Omental fat pad (tissue), 4 donors: ENCODE measurements at places on chromosomes 7 and 10.

DNA sequence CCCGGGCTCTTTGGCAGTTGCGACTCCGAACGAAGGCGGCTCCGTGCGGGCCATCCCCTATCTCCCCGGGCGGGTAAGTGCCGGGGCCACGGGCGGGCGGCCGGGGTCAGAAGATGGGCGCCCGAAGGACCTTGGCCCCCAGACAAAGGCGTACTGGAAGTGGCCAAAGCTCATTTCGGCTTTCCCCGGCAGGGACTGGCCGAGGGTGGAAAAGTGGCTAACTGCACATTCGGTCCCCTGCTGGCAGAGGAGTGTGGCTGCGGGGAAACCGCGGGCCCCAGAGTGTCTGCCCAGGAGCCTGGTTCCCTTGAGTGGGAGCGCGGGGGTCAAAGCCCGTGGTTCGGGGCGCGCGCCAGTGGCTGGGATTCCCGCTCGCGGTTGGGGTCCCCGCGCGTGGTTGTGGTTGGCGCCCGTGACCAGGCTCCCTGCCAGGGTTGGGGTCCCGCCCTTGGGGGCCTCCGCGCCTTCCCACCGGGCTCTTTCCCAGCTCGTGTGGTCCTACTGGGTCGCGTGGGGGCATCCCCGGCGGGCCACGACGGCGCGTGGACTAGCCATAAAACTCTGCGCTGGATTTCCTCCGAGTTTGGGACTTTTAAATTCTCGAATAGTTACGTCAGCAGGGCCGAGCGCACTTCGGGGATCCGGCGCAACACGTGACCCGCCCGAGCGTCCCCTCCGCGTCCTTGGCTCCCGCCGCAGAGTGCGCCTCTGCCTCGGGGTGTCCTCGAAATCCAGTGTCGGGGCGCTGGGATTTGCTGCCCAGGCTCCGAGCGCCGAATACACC, 124.4 kb downstream of the TACC2 start:
- DNase-seq = peak; percentile 26

DNA sequence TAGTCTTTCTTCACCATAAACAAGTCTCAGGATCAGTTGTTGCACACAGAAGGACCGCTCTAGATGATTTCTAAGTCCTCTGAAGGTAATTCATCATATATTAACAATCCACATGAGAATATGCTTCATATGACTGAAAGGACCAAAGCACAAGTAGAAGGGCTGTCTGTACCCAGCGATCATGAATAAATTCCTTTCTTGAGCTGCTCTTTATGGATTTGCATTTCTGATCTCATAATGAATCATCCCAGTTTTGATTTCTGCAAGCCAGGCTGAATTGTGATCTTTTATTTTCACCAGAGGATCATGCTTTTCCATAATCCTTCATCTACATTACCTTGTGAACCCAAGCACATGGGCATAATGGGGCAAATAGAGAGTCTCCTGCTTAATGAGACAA, 675.6 kb downstream of the MAGI2 start:
- DNase-seq = no peak

DNA sequence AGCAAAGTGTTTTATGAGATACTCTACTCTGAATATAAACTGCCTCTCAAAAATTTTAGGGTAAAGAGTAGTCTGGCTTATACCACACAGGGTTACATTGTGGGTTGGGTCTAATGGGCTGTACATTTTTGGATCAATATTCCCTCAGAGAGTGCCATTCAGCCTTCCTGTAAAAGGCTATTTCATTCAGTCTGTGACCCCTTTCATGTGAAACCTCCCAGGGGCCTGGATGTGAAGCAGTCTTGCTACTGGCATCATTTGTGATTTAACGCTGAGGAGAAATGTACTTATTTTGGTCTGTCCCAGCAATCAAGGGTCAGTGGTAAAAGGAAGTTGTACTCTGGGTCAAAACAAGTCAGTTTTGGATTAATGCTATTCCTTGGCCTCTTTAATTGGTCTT, 71.8 kb upstream of the PRKG1 start:
- DNase-seq = no peak

GRCh38 chr7:4724648-4725013, 42.5 kb downstream of the FOXK1 start:
- DNase-seq = no peak

GRCh38 chr10:71623098-71623985, 96.2 kb downstream of the C10orf105 start:
- no peak for DNase-seq

DNA sequence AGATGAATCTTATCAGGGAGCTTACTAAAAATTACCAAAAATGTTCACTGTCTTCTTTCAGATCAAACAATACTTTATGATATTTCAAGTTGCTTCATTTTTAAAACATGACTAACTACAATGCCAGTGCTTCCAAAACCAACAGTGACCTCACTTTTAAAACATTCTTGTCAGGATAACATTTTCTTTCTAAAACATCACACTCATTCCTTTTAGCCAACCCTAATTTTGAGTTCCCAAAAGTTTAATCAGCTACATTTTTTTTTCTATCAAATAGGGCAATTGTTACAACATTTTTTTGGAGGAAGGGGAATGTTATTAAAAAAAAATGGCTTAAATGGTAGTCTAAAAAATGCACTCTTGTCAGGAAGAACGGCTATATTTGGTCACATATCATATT, 37.3 kb downstream of the RTKN2 start:
- DNase-seq = no peak

DNA sequence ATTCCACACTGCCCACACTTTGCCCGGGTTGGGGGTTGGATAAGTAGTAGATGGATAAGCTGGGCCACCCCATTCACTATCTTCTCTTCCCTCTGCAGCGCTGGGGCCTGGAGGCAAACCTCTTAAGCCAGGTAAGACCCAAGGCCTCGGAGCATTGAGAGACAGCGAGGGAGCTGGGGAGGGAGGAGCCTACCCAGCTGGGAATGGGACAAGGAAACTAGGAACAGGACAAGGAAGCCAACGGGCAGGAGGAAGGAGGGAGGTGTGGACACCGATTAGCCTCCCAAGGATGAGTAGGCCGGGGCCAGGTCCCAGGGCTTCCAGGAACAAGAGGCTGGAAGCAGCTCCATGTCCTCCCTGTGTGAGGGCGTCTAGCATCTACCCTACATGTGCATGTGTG, 9.6 kb downstream of the ELN start:
- DNase-seq = no peak

DNA sequence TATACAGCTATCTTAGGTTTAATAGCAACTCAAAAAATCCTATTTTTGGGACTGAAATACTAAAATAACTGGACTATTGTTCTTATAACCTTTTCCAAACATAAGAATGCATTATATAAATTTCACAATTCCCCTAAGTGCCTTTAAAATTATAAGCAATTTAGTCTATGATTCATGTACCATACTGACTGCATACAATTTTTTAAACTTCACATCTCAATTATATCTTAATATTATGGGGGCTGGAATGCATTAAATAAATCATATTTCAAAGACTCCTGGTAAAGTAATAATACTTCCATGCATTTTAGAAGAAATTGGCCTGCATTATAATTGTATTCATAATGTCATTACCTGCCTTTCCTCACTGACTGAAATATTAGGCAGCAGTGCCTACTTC, 144.6 kb downstream of the CHCHD3 start:
- no peak for DNase-seq

DNA sequence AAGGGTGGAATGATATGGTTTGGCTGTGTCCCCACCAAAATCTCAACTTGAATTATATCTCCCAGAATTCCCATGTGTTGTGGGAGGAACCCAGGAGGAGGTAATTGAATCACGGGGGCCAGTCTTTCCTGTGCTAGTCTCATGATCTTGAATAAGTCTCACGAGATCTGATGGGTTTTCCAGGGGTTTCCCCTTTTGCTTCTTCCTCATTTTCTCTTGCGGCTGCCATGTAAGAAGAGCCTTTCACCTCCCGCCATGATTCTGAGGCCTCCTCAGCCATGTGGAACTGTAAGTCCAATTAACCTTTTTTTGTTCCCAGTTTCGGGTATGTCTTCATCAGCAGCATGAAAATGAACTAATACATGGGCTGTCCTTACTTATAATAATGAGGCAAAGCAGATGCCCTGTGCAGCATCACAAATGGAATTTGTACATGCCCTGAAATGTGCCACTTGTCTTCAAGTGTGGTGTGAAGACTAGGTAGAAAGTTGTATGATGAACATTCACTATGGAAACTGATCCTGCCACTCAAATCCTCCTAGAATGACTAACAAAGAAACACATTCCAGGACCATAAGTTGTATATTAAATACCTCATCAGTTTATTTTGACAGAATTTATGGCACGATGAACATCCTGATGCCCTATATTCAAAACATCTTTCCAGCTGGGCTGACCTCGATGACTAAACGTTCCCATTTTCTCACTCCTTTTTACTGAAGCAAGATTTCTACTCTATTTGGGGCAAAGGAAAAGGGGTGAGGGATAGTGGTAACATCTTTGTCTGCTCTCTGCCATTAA, 122.8 kb upstream of the CTTNBP2 start:
- no peak for DNase-seq

DNA sequence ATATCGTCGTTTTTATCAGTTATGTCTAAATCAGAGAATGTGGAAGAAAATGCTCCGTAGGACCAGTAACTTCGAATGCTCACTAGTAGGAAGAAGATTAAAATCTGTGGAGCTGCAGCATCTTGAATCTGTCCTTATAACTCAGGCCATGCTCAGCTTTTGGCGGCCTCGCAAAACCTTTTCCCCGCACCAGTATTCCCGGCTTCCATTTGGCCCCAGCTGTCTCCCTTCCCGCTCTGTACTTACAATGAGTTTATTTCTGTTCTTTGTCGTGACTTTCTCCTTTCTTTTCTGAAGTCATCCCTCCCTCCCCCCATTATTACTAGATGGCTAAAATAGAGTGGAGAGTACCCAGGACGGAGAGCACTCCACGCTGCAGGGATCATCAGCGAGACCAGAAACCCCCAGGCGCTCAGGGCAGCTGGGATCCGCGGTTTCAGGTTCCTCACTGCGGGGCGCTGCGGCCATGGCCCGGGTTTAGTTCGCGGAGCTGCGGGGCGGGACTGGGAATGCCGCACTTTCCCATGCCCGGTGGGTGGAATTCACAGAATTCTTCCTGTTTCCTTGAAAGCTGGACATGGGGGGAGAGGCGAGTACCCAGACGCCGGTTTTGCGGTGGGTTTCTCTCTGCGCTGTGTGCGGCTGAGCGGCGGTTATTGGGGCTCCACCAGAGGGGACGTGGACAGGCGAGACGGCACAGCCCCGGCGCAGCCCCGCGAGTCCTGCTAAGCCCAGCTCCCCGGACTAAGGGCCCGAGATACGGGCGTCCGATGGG, 183.5 kb downstream of the POM121L12 start:
- no peak for DNase-seq

GRCh38 chr10:12969951-12970350, 31.6 kb downstream of the CCDC3 start:
- DNase-seq = no peak

- no peak for DNase-seq
Measured at GRCh38 chr7:30598121-30598876, 3.6 kb downstream of the GARS1 start.

GRCh38 chr10:33010132-33011037, 52.4 kb upstream of the ITGB1 start:
- DNase-seq = no peak

DNA sequence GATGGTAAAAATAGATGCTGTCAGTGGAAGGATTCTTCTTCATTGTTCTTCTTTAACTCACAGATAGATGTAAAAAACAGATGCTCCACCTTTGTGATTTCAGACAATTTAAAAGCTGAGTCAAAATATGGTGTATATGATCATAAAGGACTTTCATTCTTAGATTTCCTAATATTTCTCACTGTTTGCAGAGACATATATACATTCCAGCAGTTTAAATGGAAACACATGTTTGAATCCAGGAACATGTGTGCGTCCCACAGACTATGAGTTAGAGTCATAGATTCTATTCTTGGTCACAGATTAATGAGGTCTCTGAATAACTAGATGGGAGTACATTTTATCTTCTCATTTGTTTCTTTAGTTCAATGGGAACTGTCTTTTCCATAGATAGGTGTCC, 109.6 kb downstream of the BICC1 start:
- no peak for DNase-seq

GRCh38 chr10:114499116-114499515, 94.8 kb upstream of the AFAP1L2 start:
- no peak for DNase-seq

GRCh38 chr10:46014683-46015405, 15.6 kb downstream of the NCOA4 start:
- DNase-seq = no peak

DNA sequence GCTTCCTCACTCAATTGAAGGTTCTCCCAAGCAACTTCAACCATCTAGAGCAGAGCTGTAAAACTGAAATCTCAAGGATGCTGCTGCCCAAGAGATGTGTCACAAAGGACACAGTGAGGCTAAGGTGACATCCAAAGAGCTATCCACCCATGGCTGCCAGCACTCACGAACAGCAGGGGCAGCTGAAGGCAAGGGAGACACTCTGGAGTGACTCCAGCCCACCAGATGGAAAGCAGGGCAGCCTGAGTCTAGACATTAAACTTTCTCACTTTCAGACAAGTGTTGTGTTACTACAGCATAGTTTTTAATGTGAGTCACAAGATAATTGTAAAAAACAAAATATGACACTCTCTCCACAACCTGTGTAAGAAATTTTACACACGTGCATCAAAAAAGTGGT, 113.5 kb downstream of the LARP4B start:
- no peak for DNase-seq

DNA sequence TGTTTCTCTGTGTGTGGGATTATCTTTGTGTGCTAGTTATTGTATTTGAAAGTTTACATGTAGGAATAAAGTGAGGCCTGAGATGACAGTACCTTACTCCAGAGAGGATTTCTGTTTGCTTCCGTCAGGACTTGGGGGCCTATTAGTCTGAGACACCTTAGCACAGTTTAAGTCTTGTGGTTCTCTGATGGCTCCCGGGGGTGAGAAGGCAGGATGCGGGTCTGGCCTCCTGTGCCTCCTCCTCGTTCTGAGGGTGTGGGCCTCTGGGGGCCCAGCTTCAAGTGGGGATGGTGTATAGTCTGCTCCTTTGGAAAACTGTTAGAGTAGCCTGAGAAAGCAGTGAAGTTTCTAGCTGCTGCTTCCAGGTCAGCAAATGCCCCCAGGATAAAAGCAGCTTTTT, 12.4 kb downstream of the MTURN start:
- DNase-seq = no peak

DNA sequence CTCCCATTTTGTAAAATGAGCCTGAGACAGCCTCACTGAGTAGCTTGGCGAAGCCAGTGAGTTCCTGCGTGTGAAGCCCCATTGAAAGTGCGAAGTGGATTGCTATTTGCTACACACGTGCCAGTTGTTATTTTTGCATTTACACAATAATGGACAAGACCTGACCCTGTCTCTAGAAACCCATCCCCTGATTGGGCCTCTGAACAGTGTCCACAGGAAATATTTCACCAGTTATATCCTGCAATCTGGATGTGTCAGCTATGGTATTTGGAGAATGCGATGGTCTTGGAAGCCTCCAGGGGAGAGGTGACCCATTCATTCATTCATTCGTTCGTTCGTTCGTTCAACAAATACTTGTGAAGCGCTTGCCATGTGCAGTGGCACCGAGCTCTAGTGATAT, 37.1 kb downstream of the COL13A1 start:
- no peak for DNase-seq

- DNase-seq = no peak
Measured at GRCh38 chr10:101960879-101961395, 95.0 kb downstream of the ARMH3 start.
